Activated CD4-positive, alpha-beta T cell treated with anti-CD3 and anti-CD28 coated beads, Interleukin-2, amount 50 U/mL, for 1 hour (primary cell): ENCODE measurements at places on chromosomes 6 and 20.

GRCh38 chr20:25256226-25256859 lies 8.5 kb downstream of the PYGB start:
- DNase-seq: no peak

GRCh38 chr6:46015119-46015968 lies at the start of gene CLIC5:
Gene CLIC5 (minus strand): TSS chr6:46015860. CDS start chr6:46015542, 318 bp downstream.
- peak; percentile 23 for DNase-seq

GRCh38 chr6:89024456-89024855 lies 56.1 kb upstream of the PNRC1 start:
- no peak for DNase-seq

DNA sequence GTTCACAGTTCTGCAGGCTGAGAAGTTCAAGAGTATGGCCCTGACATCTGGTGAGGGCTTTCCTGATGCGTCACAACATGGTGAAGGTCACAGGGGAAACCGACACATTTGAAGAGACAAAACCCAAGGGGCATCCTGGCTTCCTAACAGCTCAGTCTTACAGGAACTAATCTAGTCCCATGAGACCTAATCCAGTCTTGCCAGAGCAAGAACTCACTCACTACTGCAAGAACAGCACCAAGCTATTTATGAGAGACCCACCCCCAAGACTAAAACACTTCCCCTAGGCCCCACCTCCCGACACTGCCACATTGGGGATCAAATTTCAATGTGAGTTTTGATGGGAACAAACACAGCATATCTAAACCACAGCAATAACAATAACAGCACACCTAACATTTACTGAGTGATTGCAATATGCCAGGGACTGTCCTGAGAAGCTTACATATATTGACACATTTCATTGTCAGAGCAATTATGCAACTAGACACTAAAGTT lies 46.6 kb downstream of the TPBG start:
- no peak for DNase-seq

DNA sequence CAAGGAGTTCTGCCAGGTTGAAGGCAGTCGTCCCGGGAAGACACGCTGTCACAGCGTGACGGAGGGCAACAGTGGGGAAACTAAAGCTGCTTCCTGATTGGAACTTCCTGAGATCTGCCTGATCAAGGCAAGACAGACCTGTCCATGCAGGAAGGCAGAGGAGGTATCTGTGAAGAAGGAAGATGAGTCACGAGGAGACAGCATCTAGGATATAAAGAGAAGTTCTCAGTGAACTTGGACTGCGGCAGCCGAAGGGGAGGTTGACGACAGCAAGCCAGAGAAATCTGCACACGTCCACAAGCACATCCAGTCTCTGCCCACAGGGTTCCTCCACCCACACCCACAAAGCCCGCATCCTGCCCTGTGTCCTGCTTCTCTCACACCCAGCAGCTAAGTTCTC lies 38.6 kb downstream of the PREP start:
- DNase-seq: no peak

GRCh38 chr20:45034436-45034835 lies 66.5 kb downstream of the KCNS1 start:
- DNase-seq: no peak

DNA sequence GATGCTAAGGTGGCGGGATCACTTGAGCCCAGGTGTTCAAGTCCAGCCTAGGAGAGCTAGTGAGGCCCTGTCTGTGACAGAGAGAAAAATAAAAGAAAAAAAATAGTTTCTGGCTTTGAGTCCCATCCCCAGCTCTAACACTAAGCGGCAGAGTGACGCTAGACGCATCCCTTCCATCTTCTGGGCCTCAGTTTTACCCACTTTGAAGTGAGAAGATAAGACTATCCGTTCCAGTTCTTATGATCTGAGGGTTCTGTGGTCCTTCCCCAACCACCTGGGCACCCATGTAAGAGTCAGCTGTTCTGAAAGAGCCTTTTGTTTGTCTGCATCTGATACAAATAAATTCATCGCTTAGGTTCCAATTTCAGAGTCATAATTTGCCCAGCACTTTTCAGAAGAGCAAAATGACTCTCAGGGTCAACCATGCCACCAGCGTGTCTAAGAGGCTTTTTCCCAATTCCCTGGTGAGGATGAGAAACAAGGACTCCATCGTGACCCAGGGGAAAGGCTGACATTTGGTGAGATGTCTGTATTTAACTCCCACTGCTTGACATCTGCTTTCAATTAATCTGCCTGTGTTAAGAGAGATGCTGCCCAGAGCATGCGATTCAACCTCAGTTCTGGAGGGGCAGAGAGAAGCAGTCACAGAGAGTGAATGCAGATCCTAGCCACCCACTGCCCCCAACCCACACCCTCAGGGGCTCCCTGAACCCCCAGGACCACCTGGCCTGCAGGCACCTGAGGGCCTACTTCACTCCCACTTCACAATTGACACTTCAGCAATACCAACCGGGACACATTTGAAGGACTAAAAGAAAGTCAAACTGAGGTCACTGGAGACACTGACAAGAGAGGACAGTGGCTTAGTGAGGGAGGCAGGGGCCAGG lies 131.6 kb upstream of the TOP1 start:
- DNase-seq: no peak

GRCh38 chr20:52230409-52230808 lies 38.8 kb upstream of the ZFP64 start:
- DNase-seq: no peak

GRCh38 chr6:15845492-15845891 lies 182.7 kb upstream of the DTNBP1 start:
- DNase-seq: no peak

- DNase-seq: no peak
Observed at GRCh38 chr6:82741325-82741995, 324.2 kb downstream of the UBE3D start.

GRCh38 chr6:3456898-3457709 lies at the start of gene SLC22A23:
Gene SLC22A23 (minus strand): TSS chr6:3457050. CDS start chr6:3456559, 491 bp downstream.
- peak; percentile 75 for DNase-seq

DNA sequence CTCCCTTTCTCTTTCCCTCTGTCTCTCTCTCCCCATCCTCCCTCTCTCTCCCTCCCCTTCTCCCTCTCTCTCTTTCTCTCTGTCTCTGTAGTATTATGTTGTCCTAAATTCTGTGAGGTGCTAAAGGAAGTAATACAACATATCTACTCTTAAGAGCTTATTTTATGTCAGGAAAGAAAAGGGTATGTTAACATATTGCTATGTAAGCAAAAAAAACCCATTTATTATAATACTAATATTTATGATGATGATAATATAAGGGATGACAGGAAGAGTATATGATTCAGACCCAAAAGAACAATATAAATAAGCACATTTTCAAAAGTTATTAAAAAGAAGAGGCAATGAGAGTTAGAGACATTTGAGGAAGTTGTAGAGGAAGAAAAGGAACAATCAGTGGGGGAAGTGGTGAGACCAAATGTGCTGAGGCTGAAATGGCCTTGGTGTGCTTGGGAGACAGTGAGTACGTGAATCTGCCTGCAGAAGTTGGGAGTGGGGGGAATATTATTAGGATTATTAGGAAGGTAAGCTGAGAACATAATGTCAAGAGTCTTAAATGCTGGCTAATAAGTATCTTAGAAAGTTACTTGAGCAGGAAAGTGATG lies 303.6 kb upstream of the FERMT1 start:
- no peak for DNase-seq

- DNase-seq: no peak
Observed at GRCh38 chr20:54131675-54132611, 41.8 kb downstream of the CYP24A1 start.
